Hematopoietic multipotent progenitor cell (in vitro differentiated cells): ENCODE measurements at places on chromosomes 1 and 21.

DNA sequence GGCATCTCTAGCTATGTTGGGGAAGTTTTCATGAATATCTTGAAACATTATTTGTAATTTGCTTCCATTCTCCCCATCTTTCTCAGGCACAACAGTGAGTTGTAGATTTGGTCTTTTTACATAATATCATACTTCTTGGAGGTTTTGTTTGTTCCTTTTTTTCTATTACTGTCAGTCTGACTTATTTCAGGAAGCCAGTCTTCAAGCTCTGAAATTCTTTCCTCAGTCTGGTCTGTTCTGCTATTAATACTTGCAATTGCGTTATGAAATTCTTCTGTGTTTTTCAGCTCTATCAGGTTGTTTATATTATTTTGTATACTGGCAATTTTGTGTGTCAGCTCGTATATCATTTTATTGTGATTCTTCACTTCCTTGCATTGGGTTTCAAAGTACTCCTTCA lies 424.6 kb upstream of the PTBP2 start:
- DNase-seq: no peak

- DNase-seq: no peak
Observed at GRCh38 chr1:57532299-57532698, 108.4 kb upstream of the DAB1 start.

DNA sequence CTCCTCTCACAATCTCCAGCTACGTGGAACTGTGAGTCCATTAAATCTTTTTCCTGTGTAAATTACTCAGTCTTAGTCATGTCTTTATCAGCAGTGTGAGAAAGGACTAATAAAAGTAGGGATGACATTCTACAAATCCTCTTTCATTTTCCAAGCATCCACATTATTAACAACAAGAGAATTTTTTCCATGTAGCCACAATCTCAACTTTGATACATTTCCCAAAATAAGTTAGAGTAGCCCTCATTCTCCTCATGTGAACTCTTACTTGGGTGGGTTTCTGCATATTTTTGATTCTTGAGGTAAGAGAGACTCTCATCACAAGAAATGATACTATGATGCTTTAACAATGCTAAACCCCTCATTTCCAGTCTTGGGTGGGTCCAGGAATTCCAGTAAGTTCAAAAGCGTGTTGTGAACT lies 52.8 kb downstream of the TNFSF18 start:
- no peak for DNase-seq

- DNase-seq: peak; percentile 56
Observed at GRCh38 chr1:41919764-41920397, 1.2 kb upstream of the HIVEP3 start.

DNA sequence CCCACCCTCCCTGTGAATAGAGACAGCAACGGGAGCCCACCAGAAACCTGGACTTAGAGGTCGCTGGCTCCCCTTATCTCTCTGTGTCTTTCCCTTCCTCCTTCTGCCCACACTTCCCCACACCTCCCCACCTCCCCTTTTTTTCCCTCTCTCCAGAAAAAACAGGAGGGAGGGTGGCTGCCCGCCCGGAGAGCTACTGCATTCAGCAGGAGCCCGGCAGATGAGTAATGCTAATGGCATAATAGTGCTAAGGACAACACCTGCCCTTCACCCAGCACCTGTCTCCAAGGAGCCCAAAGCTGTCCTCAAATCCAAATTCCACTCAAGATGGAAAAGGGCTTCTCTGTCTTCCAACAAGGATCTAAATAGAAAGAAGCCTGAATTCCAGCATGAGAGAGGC lies 11.4 kb upstream of the PRELP start:
- DNase-seq: no peak

- DNase-seq: no peak
Observed at GRCh38 chr1:246142320-246142893, 364.7 kb downstream of the SMYD3 start.

DNA sequence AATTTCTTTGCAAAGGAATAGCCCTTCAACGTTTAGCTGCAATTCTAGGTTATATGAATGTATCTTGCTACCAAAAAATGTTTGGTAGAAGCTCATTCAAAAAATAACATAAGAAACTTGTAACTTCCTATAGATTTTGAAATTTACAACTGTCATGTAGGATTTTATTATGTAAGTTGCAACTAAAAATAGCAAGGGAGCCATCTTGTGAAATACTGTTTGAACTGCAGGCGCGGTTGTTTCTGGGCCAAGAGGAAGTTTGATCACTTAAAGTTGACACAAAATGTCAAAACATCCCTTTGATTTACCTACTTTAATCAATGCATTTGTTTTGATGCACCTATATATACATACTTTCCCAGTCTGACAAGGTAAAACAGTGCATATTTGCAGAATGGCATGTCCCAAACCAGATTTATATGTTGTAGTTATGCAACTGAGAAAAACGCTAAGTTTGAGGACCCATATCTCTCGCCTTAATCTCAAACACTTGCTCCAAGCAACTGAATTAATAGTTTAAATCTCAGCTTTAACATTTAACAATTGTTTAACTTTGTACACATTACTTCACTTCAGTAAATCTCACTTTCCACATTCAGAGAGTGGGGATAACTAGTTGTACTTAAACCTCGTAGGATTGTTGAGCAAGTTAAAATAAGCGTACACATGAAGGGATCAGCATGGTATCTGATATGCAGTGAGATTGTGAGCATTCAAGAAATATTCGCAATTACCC lies 63.9 kb downstream of the KCNK2 start:
- peak; percentile 36 for DNase-seq

DNA sequence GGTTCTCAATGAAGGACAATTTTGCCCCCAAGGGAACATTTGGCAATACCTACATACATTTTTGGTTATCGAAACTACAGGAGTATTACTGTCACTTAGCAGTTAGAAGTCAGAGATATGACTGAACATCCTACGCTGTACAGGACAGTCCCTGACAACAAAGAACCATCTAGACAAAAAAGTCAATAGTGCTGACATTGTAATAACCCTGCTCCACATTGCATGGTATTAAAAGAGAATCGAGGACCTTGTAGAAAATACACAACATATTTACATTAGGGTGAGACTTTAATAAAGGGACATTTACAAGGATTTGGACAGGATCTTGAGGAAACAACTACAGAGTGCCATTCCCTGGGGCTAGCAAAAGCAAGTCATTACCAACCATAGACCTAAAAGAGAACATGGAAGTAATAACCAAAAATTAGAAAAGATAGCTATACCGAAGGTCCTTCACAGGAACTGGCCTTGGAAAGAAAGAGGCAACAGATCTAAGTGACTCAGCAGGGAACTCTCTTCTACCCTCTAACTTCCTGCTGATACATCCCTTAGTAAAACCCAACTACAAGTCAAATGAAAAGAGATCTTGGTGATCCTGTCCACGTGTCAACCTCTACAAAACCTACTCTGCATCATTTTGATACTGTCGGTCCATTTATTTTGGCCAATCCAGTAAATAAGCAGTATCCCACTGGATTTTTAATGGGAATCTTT lies 40.2 kb downstream of the ANGPTL3 start:
- DNase-seq: no peak

- DNase-seq: peak; percentile 44
Observed at GRCh38 chr1:30929135-30929889, 20.8 kb upstream of the SDC3 start.

DNA sequence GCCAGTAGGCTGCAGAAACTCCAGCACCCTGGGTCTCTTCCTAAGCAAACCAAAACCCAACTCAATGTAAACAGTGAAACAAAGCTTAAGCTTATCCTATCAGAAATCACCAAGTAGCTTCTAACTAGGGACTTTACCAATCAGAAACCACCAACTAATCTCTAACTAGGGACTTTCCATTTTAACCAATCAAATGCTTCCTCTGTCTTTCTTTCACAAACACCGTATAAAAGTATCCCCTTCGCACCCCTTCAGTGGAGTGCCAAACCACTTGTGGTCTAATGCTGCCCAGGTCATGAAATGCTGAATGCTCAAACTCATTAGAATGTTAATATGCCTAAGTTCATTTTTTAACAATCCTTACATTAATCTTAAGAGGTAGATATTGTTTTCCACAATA lies 250.5 kb upstream of the DUSP10 start:
- no peak for DNase-seq

GRCh38 chr1:45543581-45544417 lies 6.8 kb upstream of the AKR1A1 start:
- DNase-seq: peak; percentile 94

DNA sequence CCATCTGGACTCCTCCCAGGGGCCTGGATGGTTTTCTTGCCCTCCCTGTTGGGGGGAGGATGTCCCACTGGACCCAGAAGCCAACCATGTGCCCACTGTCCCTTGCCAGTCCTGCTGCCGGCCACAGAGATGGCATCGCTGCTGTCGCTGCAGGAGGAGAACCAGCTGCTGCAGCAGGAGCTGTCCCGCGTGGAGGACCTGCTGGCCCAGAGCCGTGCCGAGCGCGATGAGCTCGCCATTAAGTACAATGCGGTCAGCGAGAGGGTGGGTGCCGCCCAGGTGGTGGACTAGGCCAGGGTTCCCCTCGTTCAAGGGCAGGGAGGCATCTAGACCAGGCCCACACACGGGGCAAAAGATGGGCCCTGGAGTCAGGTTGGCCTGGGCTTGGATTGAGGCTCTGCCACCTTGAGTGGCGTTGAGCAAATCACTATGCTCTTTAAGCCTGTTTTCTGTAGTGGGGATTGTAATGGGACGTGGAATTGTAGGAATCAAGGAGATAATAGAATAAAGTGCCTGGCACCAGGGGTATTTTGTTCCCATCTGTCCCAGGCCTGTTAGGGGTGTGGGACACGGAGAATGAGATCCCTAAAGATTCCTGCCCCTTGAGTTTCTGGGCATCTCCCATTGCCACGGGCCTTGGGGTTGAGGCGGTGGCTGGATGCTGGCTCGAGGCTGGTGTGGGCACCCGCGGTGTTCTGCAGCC lies 2.6 kb downstream of the CROCC start:
- DNase-seq: no peak

DNA sequence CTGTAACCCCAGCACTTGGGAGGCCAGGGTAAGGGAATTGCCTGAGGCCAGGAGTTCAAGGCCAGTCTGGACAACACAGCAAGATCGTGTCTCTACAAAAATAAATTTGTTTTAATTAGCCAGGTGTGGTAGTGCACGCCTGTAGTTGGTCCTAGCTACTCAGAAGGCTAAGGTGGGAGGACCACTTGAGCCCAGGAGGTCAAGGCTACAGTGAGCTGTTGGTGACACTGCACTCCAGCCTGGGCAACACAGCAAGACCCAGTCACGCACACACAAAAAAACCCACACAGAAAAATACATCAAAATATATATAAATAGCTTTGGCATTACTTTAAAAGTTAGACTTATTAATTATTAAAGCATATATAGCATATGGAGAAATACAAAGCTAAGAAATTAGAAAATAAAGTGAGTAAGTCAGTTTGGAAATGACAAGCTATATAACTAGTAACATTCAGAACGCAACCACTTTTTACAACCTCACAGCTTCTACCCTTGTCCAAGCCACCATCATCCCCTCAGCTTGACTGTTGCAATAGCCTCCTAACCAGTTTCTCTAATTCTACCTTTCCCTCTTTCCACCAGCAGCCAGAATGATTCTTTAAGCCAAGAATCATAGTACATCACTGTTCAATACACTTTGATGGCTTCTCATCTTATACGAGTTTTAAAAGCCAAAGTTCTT lies 14.5 kb downstream of the PIK3R3 start:
- DNase-seq: no peak

DNA sequence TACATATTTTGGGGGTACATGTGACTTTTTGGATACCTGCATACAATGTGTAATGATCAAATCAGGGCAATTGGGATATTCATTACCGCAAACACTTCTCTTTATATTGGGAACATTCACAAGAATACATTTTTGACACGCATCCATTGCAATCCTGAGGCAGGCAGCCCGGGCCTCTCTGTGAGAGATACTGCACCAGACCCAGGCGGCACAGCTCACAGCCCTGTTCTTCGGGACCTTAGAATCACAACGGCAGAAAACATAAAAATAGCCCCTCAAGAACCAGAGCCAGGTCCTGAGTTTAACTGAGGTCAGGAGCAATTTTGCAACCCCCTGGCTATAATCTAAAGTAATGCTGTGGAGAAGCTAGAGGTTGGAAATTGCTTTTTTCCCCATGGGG lies 90.8 kb upstream of the PGBD5 start:
- no peak for DNase-seq

GRCh38 chr1:4933232-4933631 lies 278.8 kb downstream of the AJAP1 start:
- DNase-seq: no peak

DNA sequence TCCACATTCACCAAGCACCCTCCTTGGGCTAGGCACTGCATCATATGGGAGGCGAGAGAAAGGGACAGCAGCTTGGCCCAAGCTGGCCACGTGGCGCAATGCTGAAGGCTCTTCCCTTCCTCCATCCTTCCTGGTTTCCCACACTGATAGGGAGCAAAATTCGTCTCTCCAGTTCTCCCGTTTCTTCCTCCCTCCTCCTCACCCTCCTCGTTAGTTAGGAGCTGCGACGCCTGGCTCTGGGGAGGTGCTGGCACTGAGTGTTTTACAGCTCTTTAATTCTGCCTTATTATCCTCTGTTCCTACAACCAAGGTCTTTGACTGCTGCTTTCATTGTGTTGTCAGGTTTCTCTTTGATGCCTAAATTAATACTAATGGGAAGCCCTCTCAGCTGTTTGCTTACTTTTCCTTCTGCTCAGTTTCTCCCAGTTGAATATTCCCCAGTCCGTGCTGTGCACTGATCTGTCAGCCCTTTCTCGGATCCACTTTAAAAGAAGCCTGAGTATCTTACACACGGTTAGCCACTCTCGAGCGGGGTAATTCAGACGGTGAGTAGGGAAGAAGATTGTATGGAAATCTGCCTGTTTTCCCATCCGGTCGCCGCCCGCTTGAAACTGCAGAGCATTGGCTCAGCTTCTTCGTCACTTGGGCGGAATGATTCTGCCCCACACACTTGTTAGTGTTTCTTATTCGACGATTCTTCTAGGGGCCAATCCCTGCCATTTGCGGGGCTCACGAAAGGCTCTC lies 56.2 kb upstream of the SMYD2 start:
- DNase-seq: no peak

DNA sequence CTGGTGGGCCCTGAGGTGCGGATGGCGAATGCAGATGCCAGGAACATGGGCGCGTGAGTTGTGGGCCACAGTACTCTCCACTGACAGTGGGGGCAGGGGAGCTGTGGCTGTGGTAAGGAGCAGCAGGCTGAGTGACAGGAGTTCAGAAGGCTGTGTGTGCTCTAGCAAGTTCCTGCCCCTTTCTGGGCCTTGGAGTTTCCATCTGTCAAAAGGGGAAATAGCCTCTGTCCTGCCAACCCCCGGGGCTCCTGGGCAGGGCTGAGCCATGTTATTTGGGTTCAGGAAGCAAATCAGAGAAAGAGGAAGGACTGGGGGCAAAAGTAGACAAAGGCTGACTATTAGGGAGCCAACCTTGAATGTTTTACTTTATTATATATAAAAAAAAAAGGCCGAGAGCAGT lies 19.5 kb upstream of the MFN2 start:
- no peak for DNase-seq
